ENCODE measurements at places on chromosomes 7 and 10.
A peak's percentile ranks its signal among the peaks of the same experiment; 100 is the strongest.

- no peak for DNase-seq
Observed at GRCh38 chr7:95534796-95535195, 49.1 kb downstream of the ASB4 start.

GRCh38 chr7:15838265-15838664 lies 151.8 kb upstream of the MEOX2 start:
- DNase-seq = no peak

DNA sequence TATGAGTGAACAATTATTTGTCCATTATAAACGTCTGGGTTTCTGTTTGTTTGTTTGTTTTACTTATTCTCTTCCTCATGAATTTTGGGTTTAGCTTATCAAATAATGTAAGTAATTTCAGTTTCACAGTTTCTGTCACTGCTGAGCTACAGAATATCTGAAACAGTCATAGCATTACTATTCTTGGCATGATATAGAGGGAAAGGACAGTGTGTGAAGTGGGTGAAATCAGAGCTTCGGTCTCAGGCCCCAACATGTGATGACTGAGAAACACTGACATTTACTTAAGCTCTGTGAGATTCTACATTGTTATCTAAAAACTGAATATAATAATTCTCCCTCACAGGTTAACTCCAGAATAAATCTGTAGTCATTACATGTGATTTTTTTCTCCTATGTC lies 8.8 kb upstream of the OR6V1 start:
- DNase-seq = no peak

DNA sequence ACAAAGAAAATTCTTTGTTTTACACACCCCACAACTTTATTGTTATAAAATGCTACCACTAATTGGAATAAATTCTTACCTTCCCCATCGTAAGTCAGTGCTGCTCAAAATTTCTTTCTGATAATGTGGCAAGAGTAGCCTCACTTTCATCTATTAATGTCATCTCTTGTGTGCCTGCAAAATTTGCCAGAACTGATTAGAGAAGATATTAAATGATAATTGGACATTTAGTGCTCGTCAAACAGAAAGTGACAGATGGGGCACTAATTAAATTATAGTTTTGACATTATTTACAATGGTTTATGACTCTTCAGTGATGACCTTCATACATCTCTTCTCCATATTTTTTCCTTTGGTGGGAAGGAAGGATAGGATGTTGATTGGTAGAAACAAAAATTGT lies 690.9 kb downstream of the NXPH1 start:
- peak; percentile 17 for DNase-seq

DNA sequence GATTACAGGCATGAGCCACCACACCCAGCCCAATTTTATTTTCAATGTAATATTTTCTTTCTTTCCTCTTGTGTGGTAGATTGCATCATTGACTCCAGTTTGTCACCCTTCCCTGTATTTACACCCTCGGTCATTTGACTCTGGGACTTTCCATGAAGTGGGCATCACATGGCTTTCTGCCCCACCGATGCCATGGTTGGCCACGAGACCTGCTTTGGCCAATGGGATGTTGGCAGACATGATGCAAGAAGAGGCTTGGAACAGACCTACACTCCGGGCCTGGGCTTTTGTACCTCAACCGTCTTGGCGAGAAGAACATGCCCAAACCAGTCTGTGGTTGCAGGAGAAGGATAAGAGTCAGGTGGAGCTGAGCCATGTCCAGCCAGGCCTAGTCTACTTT lies 38.8 kb upstream of the CACUL1 start:
- DNase-seq = no peak

All from NCI-H1105 treated with DMSO at 0.1 percent for 48 hours (cell line).